Adrenal gland (tissue), 19 donors: ENCODE measurements at places on chromosomes 7 and 10.

GRCh38 chr7:76149847-76150691, 51.6 kb upstream of the SRRM3 start:
- DNase-seq, result no peak
- H3K36me3 ChIP-seq, result no peaks in the 10 kb centered on the region
- H3K27ac ChIP-seq, result no peak overlapping the region
- H3K4me1 ChIP-seq, result peaks cover 1% of the 10 kb centered on the region

DNA sequence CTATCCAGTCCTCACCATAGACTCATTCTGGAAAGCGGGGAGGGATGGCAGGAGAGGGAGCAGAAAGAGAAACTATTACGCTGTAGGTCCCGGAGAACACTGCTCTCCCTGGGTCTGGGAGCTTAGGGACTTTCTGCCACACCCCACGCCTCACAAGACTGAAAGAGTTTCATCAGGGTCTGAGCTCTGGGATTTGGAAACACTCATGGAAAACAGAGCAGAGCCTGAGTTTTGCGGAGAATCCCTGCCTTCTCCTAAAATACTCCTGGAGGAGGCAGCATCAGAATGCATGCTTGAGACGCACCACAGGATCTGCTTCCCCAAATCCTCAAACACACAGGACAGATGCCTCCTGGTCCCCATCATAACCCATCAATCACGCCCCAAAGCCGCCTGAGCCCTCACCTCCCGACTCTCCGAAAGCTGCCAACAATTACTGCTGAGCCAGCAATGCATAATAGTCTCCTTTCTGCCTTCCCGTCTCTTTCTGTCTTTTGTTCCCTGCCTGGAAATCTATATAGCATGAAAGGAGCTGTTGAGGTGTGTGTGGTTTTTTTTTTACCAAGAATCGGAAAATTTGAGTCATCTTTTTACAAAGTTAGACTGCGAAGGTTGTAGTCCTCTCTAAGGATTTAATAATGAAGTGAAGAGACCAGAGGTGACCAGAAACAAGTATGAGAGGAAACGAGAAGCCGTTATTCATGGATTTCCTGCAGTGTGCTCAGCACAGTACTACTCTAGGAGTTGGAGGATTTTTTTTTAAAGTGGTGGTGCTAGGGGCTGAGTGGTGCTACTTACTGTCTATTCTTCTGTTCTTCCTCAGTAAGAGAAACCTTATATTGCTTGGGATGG, 37.7 kb downstream of the ASB13 start:
- no peak overlapping the region for H3K4me3 ChIP-seq
- no peak for DNase-seq
- peaks cover 18% of the 10 kb centered on the region for H3K4me1 ChIP-seq
- no peaks in the 10 kb centered on the region for H3K27me3 ChIP-seq

DNA sequence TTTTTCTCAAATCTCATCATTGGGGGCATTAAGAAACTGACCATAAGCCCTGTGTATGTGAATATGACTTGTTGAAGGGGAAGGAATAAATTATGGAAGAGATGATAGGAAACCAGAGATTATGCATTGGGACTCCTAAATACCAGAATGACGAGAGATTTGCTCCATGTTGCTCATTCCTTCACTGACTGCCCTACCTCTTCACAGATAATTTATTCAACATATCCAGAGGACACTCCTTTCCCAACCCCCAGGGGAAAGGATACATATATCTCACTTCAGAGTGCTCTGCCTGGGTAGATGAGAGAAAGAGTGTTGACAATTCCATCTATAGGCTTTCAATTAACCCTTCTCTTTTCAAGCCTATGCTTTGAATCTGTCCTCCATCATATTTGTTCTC, 145.3 kb upstream of the RHOBTB1 start:
- H3K4me1 ChIP-seq, result no peaks in the 10 kb centered on the region
- H3K36me3 ChIP-seq, result no peaks in the 10 kb centered on the region
- no peak overlapping the region for H3K4me3 ChIP-seq
- DNase-seq, result no peak
- H3K27ac ChIP-seq, result no peak overlapping the region

DNA sequence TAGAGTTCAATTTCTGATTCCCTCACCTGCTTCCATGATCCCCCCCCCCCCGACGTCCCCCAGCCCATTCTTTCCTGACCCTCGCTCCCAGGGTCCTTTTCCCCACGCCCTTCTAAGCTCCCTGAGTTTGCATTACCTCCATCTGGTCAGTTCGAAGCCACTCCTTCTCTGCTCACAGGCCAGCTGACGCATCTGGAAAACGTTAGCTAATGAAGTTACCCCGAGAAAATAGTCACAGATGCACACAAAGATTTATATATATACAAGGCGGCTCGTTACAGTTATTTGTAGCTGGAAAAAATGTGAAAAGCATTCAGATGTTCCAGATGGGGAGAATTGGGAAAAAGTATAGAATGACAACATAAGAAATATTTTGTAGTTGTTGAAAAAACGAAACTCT, 630.0 kb upstream of the FOXK1 start:
- H3K27me3 ChIP-seq, result no peaks in the 10 kb centered on the region
- no peak for DNase-seq
- no peaks in the 10 kb centered on the region for H3K36me3 ChIP-seq

- no peaks in the 10 kb centered on the region for H3K36me3 ChIP-seq
- H3K27me3 ChIP-seq, result no peaks in the 10 kb centered on the region
- no peaks in the 10 kb centered on the region for H3K4me1 ChIP-seq
- H3K27ac ChIP-seq, result no peak overlapping the region
- H3K4me3 ChIP-seq, result no peak overlapping the region
- no peak for DNase-seq
Observed at GRCh38 chr10:48545462-48546145, 59.3 kb downstream of the ARHGAP22 start.
